Glomerular endothelial cell (primary cell): ENCODE measurements at places on chromosomes 5 and 9.

GRCh38 chr5:77921094-77921768 is 145.1 kb upstream of the TBCA start:
- no peak for DNase-seq

- DNase-seq: no peak
These were observed 39.0 kb downstream of the RIGI start for GRCh38 chr9:32486839-32487562.

GRCh38 chr5:172945151-172945550 is 14.1 kb upstream of the RPL26L1 start:
- DNase-seq: no peak

- no peak for DNase-seq
These were observed 1879.9 kb upstream of the ACO1 start for GRCh38 chr9:30504502-30504905.

- no peak for DNase-seq
These were observed 37.7 kb upstream of the PAPPA start for GRCh38 chr9:116115761-116116353.

- no peak for DNase-seq
These were observed 1467.6 kb upstream of the NUDT12 start for GRCh38 chr5:105030153-105030552.

DNA sequence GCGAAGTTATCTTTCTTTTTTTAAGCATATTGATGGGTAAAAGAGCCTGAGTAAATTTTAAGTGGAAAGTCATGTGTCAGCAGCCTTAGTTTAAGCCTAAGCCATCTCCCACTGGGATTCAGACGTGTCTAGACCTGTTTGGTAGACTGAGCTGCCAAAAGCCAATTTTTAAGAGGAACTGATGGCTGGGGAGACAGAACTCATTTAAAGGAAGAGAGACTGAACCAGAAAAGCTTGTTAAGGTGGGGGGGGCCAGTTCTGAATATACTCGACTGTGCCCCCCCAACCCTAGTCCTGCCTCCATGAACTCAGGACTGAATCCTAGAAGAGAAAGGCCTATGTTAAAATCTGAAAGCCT is 58.3 kb upstream of the PLPP1 start:
- no peak for DNase-seq

GRCh38 chr5:173812811-173813550 is 75.2 kb upstream of the CPEB4 start:
- no peak for DNase-seq

DNA sequence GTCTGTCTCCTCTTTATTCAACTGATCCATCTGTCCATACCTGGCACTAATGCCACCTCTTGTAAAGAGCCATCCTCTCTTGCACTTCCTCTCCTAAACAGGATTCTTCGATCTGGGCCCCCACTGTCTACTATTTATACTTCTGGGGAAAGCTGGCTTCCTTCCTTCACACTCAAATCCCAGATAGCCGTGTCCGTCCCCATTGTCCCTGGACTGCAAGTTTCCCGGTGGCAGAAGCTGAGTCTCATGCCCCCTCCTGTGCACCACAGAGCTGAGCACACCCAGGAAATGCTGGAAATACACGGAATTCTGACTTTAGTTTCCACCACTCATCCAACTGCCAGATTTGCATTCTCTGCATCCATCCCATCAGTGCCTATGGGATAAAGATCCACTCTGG is 84.0 kb downstream of the MARCHF11 start:
- DNase-seq: no peak

GRCh38 chr9:135479469-135480052 is at the start of gene PPP1R26:
TSS of gene PPP1R26 (plus strand) at chr9:135479782. CDS start at chr9:135484511, 4,729 bp downstream.
- DNase-seq: no peak

- no peak for DNase-seq
These were observed 110.8 kb downstream of the SLC1A3 start for GRCh38 chr5:36717131-36717695.

DNA sequence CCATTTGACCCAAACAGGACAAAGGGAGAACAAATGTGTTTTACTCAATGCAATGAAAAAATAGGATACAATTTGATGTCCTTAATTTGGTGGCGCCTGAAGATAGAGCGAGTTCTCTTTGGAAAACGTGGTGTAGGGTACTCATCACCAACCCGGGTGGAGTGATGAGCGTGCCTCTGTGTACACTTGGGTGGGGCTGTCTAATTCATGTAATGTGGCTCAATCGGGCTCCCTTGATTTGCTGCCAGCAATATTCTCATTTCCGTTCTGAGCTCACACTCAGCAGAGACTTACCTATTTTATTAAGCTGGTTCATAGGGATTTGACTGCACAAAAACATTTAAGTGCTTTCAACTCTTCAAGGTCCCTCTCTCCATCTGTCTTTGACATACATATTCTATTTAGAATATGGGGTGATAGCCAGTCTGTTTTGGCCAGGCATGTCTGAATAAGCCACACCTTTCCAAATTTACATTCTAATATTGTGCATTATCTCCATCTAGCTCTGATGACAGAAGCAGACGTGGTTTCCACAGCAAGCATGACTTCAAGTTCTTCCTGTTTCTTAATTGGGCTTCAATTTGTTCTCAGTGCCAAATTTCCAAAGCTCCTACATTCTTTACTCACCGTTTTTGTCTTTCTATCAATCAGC is 162.5 kb downstream of the IRX2 start:
- no peak for DNase-seq

- DNase-seq: no peak
These were observed 264.8 kb upstream of the TRIM32 start for GRCh38 chr9:116422119-116422979.

- no peak for DNase-seq
These were observed 63.6 kb upstream of the MAP3K1 start for GRCh38 chr5:56751572-56752313.

GRCh38 chr5:168152660-168153059 is 138.8 kb upstream of the WWC1 start:
- no peak for DNase-seq

DNA sequence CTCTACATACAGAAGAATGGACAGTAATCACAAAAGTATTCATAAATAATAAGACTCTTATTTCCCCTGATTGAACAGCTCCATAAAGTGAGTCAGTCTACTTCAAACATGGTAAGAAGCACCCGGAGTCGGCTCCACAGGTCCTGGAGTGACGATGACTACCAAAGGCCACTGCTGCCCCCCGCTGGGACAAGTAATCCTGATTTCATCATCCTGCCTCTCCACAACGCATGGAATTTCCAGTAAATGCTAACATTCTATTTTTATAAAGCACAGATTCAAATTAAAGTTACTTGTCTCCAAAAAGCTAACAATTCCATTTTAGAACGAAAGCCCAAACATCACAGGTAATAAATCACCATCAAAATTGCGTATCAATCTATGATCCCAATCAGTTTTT is 16.2 kb downstream of the ATPSCKMT start:
- DNase-seq: no peak

DNA sequence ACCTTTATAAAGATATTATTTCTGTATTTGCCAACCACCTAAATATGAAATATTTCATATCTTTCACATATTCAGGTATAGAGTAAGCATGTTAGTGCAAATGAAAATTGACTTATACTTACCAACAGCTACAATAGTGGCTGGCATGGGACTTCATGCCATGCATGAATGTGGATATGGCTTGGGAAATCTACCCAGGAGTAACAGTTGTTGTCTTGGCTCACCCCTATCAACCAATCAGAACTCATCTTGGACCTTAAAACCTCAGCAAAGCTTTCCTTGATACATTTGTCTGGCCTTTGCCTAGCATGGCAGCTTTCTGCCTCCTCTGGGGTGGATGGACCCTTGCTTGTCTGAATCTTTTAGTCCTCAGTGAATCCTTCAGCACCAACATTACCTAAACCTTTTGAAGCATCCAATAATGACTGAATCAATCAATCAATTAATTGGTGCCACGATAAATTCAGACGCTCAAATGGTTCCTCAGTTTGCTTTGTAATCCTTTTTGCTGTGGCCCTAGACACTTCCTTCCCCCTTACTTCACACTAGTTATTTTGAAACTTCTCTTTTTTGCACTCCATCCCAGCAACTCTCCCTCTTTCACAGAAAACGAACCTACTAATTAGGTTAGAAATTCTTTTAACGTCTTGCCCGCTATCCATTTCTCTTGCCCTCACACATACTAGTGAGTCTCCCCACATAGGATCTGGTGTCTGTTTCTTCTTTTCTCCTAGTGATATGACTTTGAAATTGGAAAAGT is 132.3 kb upstream of the ZNF608 start:
- no peak for DNase-seq

GRCh38 chr5:127810017-127810416 is 106.8 kb downstream of the CCDC192 start:
- no peak for DNase-seq

GRCh38 chr9:2725898-2726649 is 8.8 kb downstream of the KCNV2 start:
- no peak for DNase-seq

GRCh38 chr9:134899168-134899567 is 18.5 kb downstream of the FCN1 start:
- DNase-seq: no peak

DNA sequence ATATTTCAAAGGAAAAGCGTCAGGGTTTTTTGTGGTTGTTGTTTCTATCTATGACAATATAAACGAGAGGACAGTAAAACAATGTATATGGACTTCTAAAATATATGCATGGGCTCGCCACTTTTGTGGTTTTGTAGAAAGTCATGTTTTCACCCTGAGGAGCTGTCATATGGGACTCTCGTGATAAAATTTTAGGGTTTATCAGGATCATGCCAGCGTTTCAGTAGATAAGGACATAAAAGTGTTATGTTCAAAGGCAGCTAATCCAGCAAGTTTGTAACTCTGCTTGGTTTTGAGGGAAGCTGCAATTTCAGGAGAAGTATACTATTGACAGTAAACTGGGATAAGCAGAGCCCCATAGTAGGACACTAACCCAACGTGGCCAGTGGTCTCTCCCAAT is 120.3 kb downstream of the CDC42SE2 start:
- DNase-seq: no peak

DNA sequence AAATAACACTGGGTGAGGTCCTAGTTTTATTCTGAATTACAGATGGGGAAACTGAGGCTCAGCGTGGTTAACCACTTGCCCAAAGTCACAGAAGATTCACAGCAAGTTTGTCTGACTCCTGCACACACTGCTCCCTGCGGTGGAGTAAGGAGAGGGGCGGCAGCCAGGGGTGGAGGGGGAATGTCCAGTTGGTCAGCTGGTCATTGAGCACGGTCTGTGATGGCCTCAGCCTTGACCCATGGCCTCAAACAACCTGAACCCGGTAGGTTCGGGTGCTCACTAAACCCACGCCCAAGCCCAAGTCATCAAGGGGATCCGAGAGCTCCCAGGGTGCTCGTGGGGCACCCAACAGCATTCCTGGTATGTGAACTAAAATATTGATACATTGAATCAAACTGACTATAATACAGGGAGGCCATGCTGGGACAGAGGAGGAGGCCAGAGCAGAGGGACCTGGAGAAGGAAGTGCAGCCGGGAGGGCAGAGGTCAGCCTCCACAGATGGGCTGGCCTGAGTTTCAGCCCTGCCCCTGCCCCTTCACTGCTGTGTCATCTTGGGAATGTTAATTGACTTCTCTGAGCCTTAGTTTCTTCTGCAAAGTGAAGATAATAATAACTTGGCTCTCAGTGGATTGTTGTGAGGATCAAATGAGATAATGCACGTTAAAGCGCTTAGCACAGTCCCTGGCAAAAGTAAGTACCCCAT is 3.6 kb upstream of the IL17B start:
- DNase-seq: no peak

DNA sequence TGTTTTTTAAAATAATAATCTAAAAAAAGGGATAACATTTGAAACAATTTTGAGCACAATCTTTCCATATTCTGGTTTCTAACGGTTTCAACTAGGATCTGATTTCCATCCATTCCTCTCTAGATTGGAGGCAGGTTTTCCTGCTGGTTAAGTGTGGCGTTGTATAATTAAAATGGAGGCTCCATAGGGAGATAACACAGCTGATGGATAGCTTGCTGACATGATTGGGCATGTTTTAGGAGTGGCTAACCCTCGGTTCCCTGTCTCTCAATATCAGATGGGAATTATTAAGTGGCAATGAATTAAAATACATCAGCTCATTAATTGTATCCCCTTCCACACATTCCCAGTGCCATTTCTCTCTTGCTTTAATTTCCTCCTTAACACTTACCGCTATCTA is 209.0 kb downstream of the ALDH1A1 start:
- no peak for DNase-seq

DNA sequence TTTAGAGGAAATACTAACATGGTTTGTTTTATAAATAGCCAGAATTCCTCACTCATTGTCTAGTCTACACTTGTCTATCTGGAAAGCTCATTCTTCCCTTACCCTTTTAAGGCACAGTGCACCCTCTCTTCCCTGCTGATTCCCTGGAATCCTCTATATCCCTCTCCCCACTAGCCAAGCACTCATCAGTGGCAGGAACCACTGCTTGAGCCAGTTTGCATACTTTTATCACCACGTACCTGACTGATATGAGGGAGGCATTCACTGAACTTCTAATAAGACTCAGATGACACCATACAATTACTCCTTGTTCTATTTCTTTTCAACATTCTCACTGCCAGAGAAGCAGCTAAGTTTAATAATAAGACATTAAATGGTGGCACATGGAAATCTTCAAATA is 134.9 kb downstream of the EFNA5 start:
- DNase-seq: no peak

GRCh38 chr5:132115375-132115774 is 41.8 kb downstream of the CSF2 start:
- no peak for DNase-seq

DNA sequence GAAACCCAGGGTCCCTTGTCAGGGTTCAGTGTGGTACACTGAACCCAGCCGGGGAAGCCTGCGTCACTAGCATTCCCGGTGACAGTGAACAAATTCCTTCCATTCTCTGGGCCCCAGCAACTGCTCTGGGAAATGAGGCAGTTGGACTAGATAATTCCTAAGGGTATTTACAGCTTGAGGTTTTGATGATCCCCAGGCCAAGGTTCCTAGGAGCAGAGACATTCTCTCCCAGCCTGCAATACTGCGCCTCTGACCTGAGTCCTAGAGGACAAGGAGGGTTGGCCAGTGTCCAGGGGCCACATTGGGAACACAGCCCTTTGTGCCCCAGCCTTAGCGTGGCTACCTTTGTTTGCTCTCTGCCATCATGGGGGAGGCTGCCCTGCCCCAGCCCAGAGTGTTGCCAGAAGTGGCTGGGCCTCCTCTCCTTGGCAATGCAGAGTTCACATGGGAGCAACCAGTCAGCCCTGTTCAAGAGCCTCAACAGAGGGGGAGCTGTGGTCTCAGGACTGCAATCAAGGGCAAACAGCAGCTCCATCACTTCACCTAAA is 178.2 kb downstream of the SEC61B start:
- no peak for DNase-seq
